ENCODE measurements at places on chromosomes 5 and 9.

DNA sequence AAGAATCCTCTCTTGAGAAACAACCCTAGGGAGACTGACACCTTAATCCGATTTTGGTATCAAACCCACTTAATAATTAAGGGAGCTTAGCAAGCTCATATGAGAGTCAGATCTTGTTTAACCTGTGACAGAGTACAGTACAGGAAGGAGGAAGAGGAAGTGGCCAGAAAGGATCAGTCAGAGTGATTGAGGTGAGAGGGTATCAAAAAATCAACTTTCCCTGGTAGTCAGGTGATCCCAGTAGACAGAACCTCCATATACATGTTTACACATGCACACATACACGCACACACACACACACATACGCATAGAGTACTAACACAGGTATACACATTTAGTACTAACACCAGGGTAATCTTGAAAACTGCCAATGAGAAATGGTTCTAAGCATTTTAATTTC is 56.8 kb downstream of the GLIS3 start:
- DNase-seq = no peak

DNA sequence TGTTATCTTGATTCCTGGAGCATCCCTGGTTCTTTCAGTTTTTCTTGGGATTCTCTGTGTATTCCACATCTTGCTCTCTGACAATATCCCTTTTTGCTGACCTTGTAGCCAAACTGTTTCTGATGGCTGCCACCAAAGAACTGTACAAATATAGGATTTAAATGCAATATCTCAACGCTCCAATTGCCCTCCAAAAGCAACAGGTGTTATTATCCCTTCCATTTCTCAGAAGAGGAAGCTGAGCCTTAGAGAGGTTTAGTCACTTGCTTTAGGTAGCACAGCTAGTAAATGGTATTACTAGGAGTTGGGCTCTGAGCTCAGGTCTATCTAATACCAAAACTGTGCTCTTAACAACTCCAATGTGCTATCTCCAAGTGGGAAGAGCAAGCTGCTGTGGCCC is 24.2 kb upstream of the HAND1 start:
- DNase-seq = no peak

DNA sequence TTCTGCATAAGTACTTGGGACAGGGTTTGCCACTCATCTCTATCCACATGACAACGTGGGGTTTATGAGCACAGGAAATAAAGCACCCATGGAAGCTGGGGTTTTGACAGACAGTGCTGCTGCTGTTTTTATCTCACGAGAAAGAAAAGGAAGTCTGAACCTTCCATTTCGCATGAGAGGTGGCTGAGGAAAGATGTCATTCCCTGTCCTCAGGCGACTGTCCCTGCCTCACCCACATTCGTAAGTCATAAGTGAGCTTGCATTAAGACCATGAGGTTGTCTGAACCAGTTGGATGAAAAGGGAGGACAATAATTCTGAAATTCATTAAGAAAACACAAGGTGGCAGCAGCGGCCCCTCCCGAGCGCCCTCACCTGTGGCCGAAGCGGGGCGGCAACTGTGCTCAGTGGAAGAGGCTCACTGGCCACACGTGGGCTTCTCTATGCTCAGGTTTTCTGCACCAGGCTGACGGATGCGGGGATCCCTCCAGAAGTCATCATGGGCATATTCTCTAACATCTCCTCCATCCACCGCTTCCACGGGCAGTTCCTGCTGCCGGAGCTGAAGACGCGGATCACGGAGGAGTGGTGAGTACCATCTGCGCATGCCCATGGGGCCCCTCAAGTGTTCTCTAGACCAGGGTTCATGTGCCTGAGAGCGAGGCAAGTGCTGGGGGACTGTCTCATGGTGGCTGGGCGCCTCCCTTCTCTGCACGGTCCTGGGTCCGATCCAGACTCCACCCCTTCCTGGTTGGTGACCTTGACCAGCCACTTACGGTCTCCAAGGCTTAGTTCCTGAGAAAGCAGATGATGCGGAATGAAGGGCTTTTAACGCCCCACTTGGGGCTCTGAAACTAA is 54.7 kb upstream of the SUSD3 start:
- peak; percentile 26 for DNase-seq

DNA sequence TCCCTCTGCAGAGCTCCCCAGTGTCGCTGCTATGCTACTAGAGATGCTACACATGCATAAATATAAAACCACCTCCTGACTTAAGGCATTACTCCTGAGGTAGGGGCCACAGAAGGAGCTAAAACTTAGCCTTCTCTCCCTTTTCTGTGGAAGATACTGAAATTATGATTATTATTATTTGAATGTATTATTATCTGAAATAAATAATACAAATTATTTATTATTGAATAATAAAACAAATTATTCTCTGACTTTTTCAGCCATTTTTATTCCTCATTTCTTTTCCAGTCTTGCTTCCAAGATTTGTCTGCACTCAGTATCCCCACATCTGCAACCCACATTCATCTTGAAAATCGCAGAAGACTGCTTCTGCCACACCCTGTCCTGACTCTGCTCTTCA is 414.9 kb upstream of the ACO1 start:
- DNase-seq = no peak

GRCh38 chr9:102995033-102995432 is at the start of gene CYLC2:
Gene CYLC2 (plus strand): TSS chr9:102995333. CDS start chr9:102995381, 48 bp downstream.
- DNase-seq = no peak

DNA sequence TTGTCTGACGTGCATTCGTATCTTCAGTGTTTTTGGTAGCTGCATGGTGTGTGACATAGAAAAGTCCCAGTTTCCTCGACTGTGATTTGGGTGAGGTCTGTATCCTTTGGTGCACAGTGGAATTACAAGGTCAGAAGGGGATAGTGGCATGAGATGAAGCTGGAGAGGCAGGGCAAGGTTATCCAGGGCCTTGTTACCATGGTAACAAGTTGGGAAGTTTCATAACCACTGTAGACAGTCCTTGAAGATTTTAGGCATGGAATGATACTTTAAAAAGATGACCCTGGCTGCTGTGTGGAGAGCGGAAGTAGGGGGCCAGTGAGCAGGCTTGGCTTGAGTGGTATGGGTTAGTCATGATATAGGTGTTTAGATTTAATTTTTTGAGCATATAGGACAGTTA is 11.9 kb downstream of the EHMT1 start:
- DNase-seq = no peak

GRCh38 chr9:99058964-99059921 is 45.7 kb upstream of the TGFBR1 start:
- peak; percentile 66 for DNase-seq

DNA sequence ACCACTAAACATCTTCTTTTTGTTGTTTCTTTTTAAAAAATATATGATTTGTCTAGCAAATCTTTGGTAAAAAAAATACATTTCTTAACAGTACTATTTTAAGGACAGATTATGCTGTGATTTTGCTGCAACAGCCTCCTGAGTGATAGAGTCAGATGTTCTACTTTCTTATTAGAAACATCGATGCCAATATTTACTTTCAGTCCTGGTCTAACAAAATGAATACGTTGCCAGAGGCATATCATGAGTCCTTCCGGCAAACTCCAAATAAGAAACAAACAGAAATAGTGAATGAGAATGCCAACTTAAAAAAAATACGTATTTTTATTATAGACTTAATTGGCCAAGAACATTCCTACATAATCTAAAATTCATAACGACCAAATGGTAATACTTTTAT is 371.5 kb downstream of the ADGRV1 start:
- DNase-seq = no peak

DNA sequence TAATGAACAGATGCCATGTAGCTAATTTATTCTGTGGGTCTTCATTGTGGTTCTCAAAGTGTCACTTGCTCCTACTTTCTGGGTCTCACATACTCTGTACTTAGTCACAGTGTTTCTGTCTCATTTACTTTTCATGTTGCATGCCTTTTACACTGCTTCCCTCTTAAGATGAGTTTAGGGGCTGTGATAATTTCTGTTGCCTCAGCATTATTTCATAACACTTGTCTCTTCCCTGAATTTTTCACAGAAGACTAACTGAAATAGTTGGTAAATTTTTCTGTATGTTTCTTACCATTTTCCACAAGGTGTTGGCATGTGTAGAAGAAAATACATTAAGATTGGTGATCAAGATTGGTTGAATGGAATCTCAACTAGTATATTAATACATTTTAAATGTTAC is 59.6 kb downstream of the DENND4C start:
- no peak for DNase-seq

DNA sequence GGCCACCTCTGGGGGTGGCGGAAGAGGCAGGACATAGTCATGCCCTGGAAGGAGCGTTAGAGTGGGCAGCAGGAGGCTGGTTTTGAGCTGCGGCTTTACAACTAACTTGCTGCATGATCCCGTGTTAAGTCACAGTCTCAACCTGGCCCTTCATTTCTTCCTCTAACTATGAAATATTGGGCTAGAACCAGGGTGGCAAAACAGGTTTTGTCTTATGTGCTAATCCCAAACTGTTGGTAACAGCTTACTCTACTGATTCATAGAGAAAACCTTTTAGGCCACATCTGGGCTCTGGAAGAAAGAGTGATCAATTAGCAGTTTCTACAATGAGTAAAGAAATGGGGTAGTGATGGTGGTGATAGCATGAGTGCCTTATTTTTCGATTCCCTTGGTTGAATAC is 74.1 kb upstream of the CLINT1 start:
- no peak for DNase-seq

GRCh38 chr5:146589028-146589345 is 73.0 kb upstream of the GPR151 start:
- DNase-seq = no peak

DNA sequence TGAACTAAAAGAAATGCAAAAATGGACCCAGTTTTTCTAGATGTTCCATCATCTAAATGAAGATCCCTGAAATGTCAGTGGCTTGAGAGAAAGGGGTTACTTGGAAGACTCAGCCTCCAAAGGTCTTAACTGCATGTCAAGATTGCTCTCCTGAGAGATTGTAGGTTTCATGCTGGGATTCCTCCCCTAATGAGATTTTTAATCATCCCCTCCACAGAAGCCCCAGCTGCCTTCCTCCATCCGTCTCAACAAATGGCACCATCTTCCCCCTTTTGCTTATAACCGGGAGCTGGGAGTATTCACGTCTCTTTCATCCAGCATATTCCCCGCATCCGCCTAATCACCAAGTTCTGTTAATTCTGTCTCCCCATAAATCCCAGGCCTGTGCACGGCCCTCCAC is 104.5 kb downstream of the NSG2 start:
- no peak for DNase-seq

GRCh38 chr9:109941771-109942170 is 161.8 kb downstream of the PALM2AKAP2 start:
- DNase-seq = no peak

DNA sequence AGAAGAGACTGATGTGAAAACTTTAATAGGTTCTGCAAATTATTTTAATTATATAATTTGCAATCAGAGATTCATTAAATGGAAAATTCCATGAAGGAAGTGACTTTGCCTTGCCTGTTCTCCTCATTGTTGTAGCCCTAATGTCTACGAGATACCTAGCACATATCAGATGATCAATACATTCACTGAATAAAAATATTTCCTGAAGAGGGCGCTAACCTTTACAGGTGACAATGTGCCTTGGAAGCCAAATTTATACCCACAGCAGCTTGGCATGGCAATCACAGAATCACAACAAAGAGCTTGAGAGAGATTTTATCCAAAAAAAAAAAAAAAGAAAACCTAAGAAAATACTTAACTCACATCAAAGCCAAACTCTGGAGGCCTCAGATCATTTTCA is 17.4 kb downstream of the HAUS6 start:
- DNase-seq = no peak

DNA sequence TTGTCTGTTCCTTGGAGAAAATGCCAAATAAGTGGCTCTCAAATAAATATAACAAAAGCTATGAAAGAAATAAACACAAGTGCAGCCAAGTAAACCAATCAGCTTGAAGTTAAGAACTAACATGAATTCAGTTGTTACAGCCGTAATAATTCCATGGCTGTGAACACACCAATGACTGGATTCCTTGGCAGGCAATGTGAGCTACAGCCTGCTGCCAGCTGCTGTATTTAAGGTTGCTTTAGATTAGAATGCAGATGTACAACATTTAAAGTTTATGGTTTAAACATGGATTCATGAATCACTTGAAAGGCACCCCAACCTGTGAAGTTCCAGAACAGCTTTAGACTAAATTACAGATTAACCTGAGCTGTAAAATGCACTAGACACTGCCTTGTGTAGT is 626.4 kb upstream of the SEMA6A start:
- DNase-seq = no peak

- DNase-seq = peak; percentile 46
Measured at GRCh38 chr5:119360905-119361593, 5.2 kb downstream of the TNFAIP8 start.

GRCh38 chr9:79700607-79701360 is 129.0 kb downstream of the TLE4 start:
- no peak for DNase-seq

- DNase-seq = peak; percentile 84
Measured at GRCh38 chr5:10601246-10602030, 37.6 kb downstream of the ANKRD33B start.

DNA sequence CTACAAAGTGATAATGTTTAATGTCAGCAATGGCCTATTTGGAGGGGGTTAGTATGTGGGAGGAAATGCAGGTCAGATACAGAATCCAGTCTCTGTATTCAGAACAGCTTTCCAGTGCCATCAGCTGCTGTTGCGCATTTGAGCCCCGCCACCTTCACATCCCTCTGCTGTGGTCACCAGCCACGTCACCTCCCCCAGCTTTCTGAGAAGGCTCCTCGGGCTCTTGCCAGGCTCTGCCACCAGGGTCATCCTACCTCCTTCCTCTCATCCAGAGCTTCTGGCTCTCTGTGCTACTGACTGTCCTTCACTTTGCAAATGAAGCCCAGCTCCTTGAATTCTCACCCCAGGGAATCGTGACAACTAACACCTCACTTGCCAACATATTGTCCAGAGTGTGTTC is 138.8 kb downstream of the PIK3R1 start:
- no peak for DNase-seq

DNA sequence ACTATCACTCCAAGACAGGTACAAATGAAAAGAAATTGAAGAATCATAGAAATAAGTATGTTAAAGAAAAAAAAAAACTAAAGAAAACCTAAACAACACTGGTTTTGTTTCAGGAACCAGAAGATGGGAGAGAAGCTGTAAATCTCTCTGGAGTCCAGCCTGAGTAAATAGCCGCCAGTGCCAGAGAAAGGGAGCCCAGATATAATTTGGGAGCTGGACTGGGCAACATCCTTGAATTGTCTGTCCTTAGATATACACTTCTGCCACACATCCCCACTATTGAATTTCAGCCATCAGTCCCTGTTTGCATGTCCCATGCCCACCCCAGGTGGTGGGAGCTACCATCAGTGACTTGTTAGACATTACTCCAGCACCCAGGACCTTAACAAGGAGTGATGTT is 979.6 kb downstream of the DTWD2 start:
- DNase-seq = no peak

- DNase-seq = no peak
Measured at GRCh38 chr9:88007291-88007650, 32.9 kb upstream of the CDK20 start.

- DNase-seq = peak; percentile 51
Measured at GRCh38 chr5:68419637-68420452, 204.3 kb downstream of the PIK3R1 start.

- DNase-seq = peak; percentile 94
Measured at GRCh38 chr9:26261503-26262330, 583.5 kb upstream of the TUSC1 start.

DNA sequence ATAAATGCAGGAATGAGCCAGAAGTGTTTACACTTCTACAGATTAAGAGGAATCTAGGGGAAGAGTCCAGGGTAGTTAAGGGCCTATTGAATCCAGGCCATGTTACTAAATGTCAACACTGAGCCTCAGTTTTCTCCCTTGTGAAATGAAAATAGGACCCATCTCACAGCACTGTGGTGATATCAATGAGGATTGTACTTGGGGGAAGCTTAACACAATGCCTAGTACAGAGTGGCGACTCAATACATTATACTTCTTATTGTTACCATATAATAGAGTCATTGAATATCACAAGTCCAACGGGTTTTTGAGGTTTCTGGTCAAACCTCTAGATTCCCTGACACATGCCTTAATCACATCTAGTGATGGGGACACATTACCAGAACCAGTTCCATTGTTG is 4.6 kb downstream of the TRUB2 start:
- no peak for DNase-seq
